Colonic mucosa (tissue), 4 donors: ENCODE measurements at places on chromosomes 4 and X. TPM values are rescaled to one million over a fixed set of nuclear protein-coding genes. Genes with fewer than 3 reads are reported as not detected.

DNA sequence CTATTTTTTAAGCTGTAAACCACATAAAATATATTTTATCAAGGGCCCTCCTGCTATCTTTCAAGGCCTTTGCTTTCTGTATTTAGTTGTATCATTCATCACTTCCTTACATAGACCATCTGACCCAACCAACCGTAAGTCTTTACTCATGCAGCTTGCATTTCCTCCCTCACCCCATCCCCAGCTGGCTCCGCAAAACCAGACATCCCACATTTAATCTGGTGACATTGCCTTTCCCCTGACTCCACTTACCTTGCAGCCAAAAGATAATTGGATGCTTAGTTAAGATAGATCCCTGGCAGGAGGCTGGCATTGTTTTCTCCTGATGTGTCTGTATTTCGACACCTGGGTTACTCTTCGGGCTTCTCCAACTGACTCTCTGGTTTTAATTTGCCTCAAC lies 183.7 kb upstream of the LDB2 start:
- DNase-seq = no peak
- H3K27ac ChIP-seq = no peak overlapping the region
- H3K4me3 ChIP-seq = no peak overlapping the region
- no peaks in the 10 kb centered on the region for H3K4me1 ChIP-seq
- H3K36me3 ChIP-seq = no peaks in the 10 kb centered on the region
- H3K27me3 ChIP-seq = no peaks in the 10 kb centered on the region

GRCh38 chr4:77619408-77619807 lies 13.8 kb downstream of the CXCL13 start:
- H3K4me1 ChIP-seq = no peaks in the 10 kb centered on the region
- no peak overlapping the region for H3K27ac ChIP-seq
- H3K36me3 ChIP-seq = no peaks in the 10 kb centered on the region
- H3K4me3 ChIP-seq = no peak overlapping the region
- no peak for DNase-seq

DNA sequence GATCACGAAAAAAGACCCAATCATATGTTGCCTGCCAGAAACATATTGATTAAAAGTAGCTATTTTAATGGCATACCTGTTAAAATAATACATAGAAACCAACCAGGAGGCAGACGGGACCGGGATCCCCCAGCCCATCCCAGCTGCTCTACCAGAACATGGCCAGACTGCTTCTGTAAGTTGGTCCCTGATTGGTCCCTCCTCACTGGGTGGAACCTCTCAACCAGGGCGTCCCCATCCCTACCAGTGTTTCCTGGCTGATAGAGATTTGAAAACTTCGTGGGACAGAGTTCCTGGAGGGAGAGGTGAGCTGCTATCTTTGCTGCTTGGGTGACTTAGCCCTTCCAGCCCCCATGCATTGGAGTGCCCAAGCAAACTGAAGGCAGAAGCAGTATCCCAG lies 256.2 kb downstream of the TRAM1L1 start:
- no peak overlapping the region for H3K4me3 ChIP-seq
- no peaks in the 10 kb centered on the region for H3K4me1 ChIP-seq
- H3K27ac ChIP-seq = no peak overlapping the region
- H3K36me3 ChIP-seq = no peaks in the 10 kb centered on the region

DNA sequence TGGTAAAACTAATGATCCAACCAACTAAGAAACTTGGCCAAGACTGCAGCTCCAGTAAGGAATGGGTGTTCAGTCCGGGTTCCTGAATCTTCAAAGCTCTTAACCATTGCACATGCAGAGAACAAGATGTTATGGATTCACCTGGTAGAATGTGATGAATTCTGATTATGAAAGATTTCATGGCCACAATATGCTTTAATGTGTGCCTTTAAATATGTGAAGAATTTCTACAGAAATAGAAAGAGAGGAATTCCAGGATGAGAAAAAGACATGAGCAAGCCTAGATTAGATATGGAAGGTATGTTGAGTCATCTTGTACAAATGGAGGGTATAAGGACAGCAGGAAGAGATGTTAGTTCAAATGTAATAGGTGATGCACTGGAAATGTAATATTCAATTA lies 472.2 kb upstream of the TENM3 start:
- H3K4me1 ChIP-seq = no peaks in the 10 kb centered on the region
- H3K36me3 ChIP-seq = no peaks in the 10 kb centered on the region
- H3K4me3 ChIP-seq = no peak overlapping the region
- no peak overlapping the region for H3K27ac ChIP-seq
- no peak for DNase-seq

GRCh38 chrX:103783971-103784370 lies 7.3 kb downstream of the PLP1 start:
- DNase-seq = no peak
- no peak overlapping the region for H3K27ac ChIP-seq
- H3K36me3 ChIP-seq = no peaks in the 10 kb centered on the region
- H3K4me3 ChIP-seq = no peak overlapping the region
- H3K4me1 ChIP-seq = no peaks in the 10 kb centered on the region

DNA sequence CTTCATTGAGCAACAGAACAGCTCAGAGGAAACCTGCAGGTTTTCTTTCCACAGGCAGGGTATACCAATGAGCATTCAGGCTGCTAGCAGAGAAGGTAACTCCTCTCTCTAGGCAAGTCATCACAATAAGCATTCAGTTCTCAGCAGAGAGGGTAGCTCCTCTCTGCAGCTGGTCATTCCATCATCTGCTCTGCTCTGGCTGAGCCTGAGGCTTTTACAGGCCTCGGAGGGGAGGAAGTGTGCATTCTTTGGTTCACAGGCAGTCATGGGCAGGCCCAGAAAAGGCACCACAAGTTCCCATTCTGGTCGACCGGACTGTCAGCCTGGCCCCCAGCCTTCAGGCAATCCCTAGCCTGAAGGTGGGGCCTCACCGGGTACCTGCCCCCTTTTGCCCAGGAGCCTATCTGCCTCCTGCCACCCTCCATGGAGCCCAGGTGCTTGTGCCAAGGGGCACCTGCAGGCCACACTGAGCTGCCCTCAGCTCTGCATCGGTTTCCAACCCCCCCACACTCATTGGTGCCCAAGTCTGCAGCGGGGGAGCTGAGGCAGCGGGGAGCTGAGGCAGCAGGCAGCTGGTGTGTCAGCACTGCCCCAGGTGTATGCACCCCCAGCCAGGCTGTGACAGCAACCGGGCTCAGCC lies 83.1 kb downstream of the PRDM5 start:
- H3K27me3 ChIP-seq = no peaks in the 10 kb centered on the region
- no peak for DNase-seq
- H3K36me3 ChIP-seq = no peaks in the 10 kb centered on the region
- no peak overlapping the region for H3K27ac ChIP-seq

DNA sequence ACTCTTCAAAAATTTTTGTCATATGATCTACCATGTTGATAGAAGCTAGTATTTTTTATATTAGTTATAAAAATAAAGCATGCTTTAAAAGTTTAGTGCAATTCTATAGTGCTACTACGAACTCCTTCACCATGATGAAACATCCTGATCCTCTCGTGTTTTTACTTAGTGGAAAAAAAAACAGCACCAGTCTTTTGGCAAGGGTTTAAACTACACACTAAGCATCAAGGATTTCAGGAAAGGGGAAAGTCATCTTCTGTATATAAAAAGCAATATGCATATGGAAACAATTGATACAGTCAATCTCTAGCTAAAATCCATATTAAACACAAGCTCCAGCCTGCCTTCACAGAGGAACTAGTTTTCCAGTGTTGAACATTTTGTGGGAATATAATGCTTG lies 18.7 kb downstream of the CHM start:
- H3K4me1 ChIP-seq = no peaks in the 10 kb centered on the region
- DNase-seq = no peak
- H3K36me3 ChIP-seq = no peaks in the 10 kb centered on the region
- no peaks in the 10 kb centered on the region for H3K27me3 ChIP-seq
- H3K27ac ChIP-seq = no peak overlapping the region

DNA sequence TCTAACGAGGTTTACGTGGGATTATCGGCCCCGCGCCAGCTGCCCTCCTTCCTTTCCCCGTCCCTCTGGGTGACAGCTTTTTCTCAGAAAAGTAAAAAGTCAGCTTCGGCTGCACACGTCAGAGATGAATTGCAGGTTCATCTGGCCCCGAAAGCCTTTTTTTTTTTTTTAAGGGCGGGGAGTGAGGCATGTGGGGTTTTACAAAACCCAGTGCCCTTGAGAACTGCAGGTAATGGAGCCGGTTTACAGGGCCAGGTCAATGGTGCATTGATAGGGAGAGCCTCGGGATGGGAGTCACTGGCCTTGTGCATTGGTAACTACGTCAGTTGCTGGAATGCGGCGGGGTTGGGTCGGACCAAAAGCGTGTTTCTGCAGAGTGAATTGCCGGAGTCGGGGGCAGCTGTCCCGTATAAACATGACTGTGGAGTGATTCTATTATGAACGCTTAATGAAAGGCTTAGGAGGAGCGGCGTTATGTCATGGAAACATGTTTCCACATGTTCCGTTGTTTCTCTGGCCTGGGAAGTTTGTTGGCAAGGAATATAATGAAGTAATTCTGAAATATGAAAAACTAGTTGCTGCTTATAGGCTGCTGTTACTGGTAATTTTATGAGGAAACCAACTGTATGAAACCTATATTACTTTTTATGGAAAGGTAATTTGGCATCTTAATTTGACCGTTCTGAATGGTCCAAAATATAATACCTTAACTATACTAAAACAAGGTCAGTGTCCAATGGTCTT lies 1.1 kb downstream of the HSPA4L start:
- H3K4me3 ChIP-seq = peak overlapping the region; percentile 62
- DNase-seq = peak; percentile 75
- no peaks in the 10 kb centered on the region for H3K36me3 ChIP-seq
- H3K4me1 ChIP-seq = no peaks in the 10 kb centered on the region
- peak overlapping the region; percentile 65 for H3K27ac ChIP-seq

DNA sequence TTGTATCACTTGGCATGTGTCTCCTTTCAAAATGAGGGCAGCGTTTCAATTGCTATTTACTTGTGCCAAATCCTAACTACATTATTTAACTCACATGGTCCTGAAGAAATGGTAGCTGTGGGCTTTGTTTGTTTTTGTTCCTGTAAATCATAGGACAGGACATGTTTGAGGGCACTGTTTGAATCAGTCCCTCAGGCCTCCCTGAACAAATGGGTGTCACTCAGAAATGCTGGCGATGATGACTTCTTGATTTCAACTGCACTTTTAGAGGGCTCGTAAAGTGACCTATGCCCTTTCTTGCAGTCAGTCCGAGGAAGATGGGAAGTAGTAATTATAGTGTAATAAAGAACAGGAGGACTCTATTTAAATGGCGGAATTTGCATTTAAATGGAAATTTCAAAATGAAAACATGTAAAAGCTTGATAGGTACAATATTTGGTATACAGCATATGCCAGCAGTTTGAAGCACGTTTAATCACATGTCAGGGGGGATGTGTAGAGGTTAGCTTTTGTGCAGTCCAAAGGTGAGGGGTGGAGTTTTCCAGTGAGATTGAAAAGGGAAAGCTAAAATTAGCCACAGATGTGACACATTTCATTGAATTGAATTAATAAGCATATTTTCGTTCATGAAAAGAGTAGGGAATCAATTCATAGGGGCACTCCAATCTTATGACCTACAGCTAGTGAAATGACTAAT lies 1958.7 kb upstream of the IGFBP7 start:
- H3K4me3 ChIP-seq = no peak overlapping the region
- no peak for DNase-seq
- H3K36me3 ChIP-seq = no peaks in the 10 kb centered on the region
- no peaks in the 10 kb centered on the region for H3K27me3 ChIP-seq
- H3K4me1 ChIP-seq = no peaks in the 10 kb centered on the region
- no peak overlapping the region for H3K27ac ChIP-seq

DNA sequence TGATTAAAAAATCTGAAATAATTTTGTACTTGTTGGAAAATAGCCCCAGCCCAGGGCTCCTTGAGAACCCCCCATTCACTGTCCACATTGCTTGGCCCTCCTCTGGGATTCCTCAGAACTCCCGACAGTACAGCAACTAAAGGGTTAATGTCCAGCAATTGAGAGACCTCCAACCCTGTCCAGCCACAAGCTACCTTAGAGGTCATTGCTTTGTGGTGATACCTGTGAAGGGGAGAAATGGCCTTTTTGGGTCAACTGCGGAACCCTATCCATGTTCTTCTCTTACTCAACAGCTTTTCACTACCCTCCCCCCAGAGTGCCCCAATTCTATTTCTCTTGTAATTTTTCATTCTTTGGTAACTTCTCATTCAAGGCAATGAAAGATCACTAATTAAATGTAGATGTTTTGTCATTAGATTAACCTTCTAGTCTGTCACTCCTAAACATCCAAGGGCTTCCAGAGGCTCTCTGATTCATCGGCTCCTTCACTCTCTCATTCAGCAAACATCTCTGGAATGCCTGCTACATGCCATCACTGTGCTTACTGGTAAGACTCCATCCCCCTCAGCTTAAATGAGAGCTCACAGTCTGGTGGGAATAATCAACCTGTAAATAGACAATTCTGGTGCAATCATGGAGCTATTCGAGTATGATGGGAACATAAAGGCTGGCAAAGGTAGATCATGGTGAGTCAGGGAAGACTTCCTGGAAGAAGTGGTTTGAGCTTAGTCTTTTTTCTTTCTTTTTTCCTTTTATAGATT lies 241.4 kb upstream of the PGRMC2 start:
- no peaks in the 10 kb centered on the region for H3K27me3 ChIP-seq
- no peak overlapping the region for H3K27ac ChIP-seq
- no peak overlapping the region for H3K4me3 ChIP-seq
- no peaks in the 10 kb centered on the region for H3K36me3 ChIP-seq
- DNase-seq = no peak
- no peaks in the 10 kb centered on the region for H3K4me1 ChIP-seq

DNA sequence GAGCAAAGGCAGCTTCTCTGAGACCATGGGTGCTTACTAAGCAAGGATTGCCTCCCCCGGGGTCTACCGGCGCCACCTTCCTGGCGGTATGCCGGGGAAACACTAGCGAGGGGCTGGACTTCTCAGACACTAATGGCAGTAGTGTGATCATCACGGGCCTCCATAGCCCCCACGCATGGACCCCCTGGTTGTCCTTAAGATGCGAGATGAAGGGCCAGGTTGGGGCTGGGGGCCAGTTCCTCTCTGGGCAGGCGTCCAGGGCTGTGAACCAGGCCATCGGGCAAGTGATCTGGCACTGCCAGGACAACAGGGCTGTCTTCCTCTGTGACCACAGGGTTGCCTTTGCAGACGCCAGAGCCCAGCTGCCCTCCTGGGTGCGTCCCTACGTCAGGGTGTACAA lies 60.7 kb downstream of the ALPK1 start:
- H3K4me3 ChIP-seq = no peak overlapping the region
- no peak overlapping the region for H3K27ac ChIP-seq
- no peaks in the 10 kb centered on the region for H3K4me1 ChIP-seq
- DNase-seq = no peak
- no peaks in the 10 kb centered on the region for H3K36me3 ChIP-seq

DNA sequence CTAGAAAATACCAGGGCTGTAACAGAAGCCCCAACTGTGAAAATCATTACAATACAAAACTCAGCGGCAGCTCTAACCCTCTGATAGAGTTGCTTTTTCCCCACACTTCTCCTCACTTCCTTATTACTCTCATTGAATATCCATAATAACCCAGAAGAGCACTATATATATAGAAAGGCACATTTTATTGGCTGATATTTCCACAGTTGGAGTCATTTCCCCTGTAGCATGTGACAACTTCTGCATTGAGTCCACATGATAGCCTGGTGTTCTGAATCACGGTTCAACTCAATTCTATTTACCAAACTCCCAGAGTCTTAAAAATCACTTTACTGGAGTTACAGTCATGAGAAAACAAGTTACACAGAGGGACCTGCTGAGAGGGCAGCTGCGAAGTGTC lies 46.6 kb upstream of the NWD2 start:
- H3K4me1 ChIP-seq = no peaks in the 10 kb centered on the region
- H3K27me3 ChIP-seq = no peaks in the 10 kb centered on the region
- peak overlapping the region; percentile 47 for H3K27ac ChIP-seq
- H3K4me3 ChIP-seq = no peak overlapping the region

Gene NLGN4X
- 2.2 TPM for total RNA-seq

Gene HDX
- 2.7 TPM for total RNA-seq

Gene CD38
- 2.6 TPM for total RNA-seq

Gene STOX2
- total RNA-seq = 2.5 TPM

Gene SYNPO2
- 9.5 TPM for total RNA-seq
